Activated T-cell treated with anti-CD3 and anti-CD28 coated beads, Interleukin-2, amount 50 U/mL, for 24 hours (primary cell): ENCODE measurements at places on chromosomes 7 and 10.

DNA sequence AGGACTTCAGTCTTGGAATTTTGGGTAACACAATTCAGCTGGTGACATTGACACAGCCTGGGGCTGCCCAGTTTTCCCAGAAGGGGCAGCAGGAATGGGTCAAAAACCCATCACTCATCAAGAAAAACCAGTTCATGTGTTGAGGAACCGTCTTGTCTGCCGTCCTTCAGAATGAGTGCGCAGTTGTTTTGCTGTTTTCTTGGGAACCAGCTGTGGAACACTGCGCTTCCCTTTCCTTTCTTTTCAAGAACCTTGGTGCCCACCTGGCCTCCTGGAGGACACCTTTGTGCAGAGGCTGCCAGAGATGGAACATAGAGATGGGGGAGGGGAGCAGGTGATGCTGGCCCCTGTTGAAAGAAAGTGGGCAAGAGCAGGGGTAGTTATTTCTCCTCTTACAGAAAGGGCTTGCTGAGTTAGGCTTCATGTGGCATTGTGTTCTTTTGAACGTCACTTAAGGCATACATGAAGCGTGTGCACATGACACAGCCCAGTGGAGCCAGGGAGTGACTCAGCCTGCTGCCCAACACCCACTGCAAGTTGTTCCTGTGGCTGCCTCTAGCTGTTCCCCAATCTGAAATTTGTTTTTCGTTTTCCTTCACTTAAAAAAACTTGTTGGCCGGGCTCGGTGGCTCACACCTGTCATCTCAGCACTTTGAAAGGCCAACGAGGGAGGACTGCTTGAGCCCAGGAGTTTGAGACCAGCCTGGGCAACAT, 87.4 kb upstream of the TNS3 start:
- H3K36me3 ChIP-seq: no peaks in the 10 kb centered on the region
- H3K27me3 ChIP-seq: no peaks in the 10 kb centered on the region
- no peak overlapping the region for H3K27ac ChIP-seq
- H3K4me1 ChIP-seq: no peaks in the 10 kb centered on the region
- no peak overlapping the region for H3K4me3 ChIP-seq

DNA sequence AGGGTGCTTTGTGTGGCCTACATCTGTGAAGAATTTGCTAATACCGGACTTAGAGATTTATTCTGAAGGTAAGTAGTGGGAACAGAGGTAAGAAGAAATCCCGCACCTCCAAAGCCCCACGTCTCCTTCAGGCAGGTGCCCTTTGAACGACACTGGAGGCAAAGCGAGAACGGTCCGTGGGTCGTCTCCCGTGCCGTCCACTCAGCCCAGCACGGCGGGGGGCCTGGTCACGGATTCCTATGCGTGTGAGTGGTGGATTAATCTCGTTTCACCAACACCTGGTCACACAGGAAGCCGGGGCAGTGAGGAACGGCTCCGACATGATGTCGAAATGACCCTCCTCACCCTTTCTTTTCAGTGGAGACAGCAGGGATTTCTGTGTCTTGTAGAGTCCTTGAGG, 21.0 kb upstream of the ZFAND2A start:
- H3K4me1 ChIP-seq: peaks cover 11% of the 10 kb centered on the region
- no peak overlapping the region for H3K4me3 ChIP-seq
- peaks cover 53% of the 10 kb centered on the region for H3K27me3 ChIP-seq
- no peak overlapping the region for H3K27ac ChIP-seq
- H3K36me3 ChIP-seq: no peaks in the 10 kb centered on the region

- H3K36me3 ChIP-seq: no peaks in the 10 kb centered on the region
- H3K4me3 ChIP-seq: no peak overlapping the region
- peaks cover 13% of the 10 kb centered on the region for H3K27me3 ChIP-seq
- no peaks in the 10 kb centered on the region for H3K4me1 ChIP-seq
- H3K27ac ChIP-seq: no peak overlapping the region
- no peak for DNase-seq
Observed at GRCh38 chr7:107725138-107725740, 18.7 kb upstream of the CBLL1 start.

DNA sequence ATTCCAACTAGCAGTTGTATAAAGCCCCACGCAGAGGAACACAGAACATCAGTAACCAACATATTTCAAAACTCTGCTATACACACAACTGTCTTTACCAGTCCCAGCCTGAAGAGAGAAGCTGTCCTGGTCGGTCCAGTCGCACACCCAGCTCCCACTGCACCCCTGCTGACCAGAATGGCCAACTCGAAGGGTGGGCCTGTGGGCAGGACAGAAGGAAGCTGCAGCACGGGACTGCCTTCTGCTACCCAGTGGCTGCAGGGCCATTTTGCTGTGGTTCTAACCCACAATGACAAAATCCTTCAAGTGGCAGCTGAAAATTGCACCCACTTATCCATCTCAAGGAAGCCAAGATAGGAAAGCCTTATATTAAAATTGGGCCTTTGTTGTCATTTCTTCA, 48.2 kb downstream of the GSDME start:
- H3K4me1 ChIP-seq: no peaks in the 10 kb centered on the region
- H3K4me3 ChIP-seq: no peak overlapping the region
- DNase-seq: no peak
- H3K27me3 ChIP-seq: peaks cover 12% of the 10 kb centered on the region

- peaks cover 3% of the 10 kb centered on the region for H3K27me3 ChIP-seq
- DNase-seq: no peak
- no peaks in the 10 kb centered on the region for H3K36me3 ChIP-seq
Observed at GRCh38 chr7:16881844-16882243, at the start of gene AGR3. AGR3 (minus strand) TSS chr7:16881983; CDS start chr7:16878618, 3,365 bp downstream.

- no peak for DNase-seq
- H3K27ac ChIP-seq: no peak overlapping the region
- H3K36me3 ChIP-seq: no peaks in the 10 kb centered on the region
- H3K4me1 ChIP-seq: no peaks in the 10 kb centered on the region
- H3K27me3 ChIP-seq: peaks cover 7% of the 10 kb centered on the region
Observed at GRCh38 chr10:99854860-99855259, 72.4 kb downstream of the ABCC2 start.

DNA sequence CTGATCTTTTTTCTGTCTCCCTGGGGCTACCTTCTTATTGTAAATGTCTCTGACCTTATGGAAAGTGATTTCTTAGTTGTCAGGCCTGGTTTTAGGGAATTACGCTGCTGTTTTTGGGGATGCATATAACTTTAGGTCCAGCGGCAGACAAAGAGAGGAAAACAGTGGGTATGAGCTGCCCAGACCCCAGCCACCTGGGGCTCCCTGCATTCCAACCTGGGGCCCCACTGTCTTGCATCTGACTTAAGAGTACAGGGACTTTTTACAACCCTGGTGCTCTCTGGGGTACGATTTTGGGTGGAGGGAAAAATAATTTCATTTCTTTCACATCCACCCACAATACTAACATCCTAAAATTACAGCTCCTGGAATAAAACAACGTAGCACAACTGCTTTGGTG, 119.4 kb downstream of the PRPF18 start:
- DNase-seq: no peak
- H3K4me3 ChIP-seq: no peak overlapping the region
- H3K27ac ChIP-seq: no peak overlapping the region

DNA sequence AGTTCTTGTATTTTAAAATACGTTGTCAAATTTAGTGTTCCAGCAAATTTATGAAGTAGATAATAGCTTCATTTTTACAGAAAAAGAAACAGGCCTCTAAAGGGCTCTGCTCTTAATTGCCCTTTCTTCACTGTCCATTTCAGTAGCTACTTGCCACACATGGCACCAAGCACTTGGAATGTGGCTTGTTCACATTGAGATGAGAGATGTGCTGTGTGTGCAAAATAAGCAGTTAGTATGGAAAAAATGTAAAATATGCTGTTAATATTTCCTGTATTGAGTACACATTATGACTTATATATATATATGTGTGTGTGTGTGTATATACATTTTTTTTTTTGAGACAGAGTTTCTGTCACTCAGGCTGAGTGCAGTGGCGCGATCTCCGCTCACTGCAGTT, 19.5 kb downstream of the RBM33 start:
- no peak overlapping the region for H3K4me3 ChIP-seq
- no peaks in the 10 kb centered on the region for H3K27me3 ChIP-seq
- H3K36me3 ChIP-seq: peaks cover 63% of the 10 kb centered on the region
- no peak overlapping the region for H3K27ac ChIP-seq

- no peaks in the 10 kb centered on the region for H3K4me1 ChIP-seq
- no peak overlapping the region for H3K27ac ChIP-seq
- DNase-seq: no peak
- no peak overlapping the region for H3K4me3 ChIP-seq
- H3K36me3 ChIP-seq: no peaks in the 10 kb centered on the region
Observed at GRCh38 chr10:21385996-21386585, 139.4 kb downstream of the SKIDA1 start.

- peaks cover 49% of the 10 kb centered on the region for H3K27me3 ChIP-seq
- H3K4me3 ChIP-seq: no peak overlapping the region
- H3K36me3 ChIP-seq: no peaks in the 10 kb centered on the region
- peaks cover 3% of the 10 kb centered on the region for H3K4me1 ChIP-seq
Observed at GRCh38 chr7:64945503-64946175, 42.6 kb downstream of the ZNF273 start.

DNA sequence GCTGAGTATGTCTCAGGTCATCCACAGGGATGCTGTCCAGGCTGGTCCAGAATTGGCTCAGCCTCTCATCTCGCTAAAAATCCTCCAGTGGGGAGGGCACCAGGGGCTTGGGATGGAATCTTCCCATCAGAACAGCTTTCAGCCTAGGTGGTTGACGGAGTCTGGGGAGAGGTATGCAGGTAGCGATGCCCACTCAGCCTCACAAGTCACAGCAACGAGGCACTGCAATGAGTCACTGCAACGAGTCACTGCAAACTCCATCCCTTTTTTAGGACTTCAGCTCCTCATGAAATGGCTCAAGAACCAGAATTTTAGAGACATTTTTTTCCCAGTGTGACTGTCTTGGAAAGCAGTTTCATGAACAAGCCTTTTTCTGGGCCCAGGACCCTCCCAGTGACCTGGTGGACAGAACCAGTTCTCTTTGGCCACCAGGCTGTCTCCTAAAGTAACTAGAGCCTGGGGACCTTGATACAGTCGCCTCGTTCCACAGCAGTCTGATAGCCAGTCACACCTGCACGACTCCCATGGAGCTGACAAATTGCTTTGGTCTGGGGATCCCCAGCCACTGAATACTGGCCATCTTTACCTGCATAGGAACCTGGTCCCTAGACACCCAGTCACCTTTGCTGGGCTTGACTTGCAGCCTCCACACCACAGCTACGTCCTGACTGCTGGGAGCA, 41.3 kb upstream of the PPP2R2D start:
- peak; percentile 19 for DNase-seq
- no peaks in the 10 kb centered on the region for H3K36me3 ChIP-seq
- H3K27me3 ChIP-seq: peaks cover 21% of the 10 kb centered on the region
- H3K27ac ChIP-seq: no peak overlapping the region
- no peak overlapping the region for H3K4me3 ChIP-seq

- no peaks in the 10 kb centered on the region for H3K4me1 ChIP-seq
- H3K27me3 ChIP-seq: no peaks in the 10 kb centered on the region
- H3K4me3 ChIP-seq: no peak overlapping the region
Observed at GRCh38 chr7:18667466-18667865, 171.9 kb downstream of the HDAC9 start.

- no peak overlapping the region for H3K4me3 ChIP-seq
- no peak for DNase-seq
- H3K4me1 ChIP-seq: no peaks in the 10 kb centered on the region
- no peaks in the 10 kb centered on the region for H3K27me3 ChIP-seq
- no peaks in the 10 kb centered on the region for H3K36me3 ChIP-seq
- H3K27ac ChIP-seq: no peak overlapping the region
Observed at GRCh38 chr7:42476255-42476654, 239.2 kb upstream of the GLI3 start.

DNA sequence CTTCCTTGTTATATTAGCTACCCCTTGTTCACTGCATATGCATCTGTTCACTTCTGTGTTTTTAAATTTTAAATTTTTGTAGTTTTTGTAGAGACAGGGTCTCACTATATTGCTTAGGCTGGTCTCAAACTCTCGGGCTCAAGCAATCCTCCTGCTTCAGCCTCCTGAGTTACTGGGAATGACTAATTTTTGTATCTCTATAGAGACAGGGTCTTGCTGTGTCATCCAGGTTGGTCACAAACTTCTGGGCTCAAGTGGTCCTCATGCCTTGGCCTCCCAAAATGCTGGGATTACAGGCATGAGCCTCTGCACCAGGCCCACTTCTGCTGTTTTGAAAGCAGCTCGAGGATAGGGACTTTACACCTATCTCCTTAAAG, 64.6 kb downstream of the PRTFDC1 start:
- no peak overlapping the region for H3K4me3 ChIP-seq
- DNase-seq: no peak
- H3K4me1 ChIP-seq: peaks cover 46% of the 10 kb centered on the region
- no peaks in the 10 kb centered on the region for H3K27me3 ChIP-seq
- H3K36me3 ChIP-seq: peaks cover 5% of the 10 kb centered on the region

DNA sequence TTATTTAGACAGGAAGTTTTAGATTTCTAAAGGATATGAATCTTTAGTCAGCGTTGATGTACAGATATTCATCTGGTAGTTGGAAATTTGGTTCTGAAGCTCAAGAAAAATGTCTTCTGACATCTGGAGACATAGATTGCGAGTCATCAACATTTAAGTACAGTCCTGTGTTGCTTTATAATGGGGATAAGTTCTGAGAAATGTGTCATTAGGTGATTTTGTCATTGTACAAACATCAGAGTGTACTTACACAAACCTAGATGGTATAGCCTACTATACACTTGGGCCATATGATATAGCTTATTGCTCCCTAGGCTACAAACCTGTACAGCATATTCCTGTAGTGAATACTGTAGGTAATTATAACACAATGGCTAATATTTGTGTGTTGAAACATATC, 49.6 kb upstream of the UBN2 start:
- H3K27ac ChIP-seq: no peak overlapping the region
- H3K4me1 ChIP-seq: no peaks in the 10 kb centered on the region
- H3K27me3 ChIP-seq: no peaks in the 10 kb centered on the region

- no peak for DNase-seq
- no peaks in the 10 kb centered on the region for H3K27me3 ChIP-seq
- H3K27ac ChIP-seq: no peak overlapping the region
- H3K4me3 ChIP-seq: no peak overlapping the region
- H3K4me1 ChIP-seq: peaks cover 10% of the 10 kb centered on the region
- peaks cover 35% of the 10 kb centered on the region for H3K36me3 ChIP-seq
Observed at GRCh38 chr10:89404104-89405047, 10.0 kb upstream of the IFIT5 start.

- H3K4me1 ChIP-seq: no peaks in the 10 kb centered on the region
- no peak for DNase-seq
- H3K27me3 ChIP-seq: peaks cover 10% of the 10 kb centered on the region
- H3K27ac ChIP-seq: no peak overlapping the region
- H3K4me3 ChIP-seq: no peak overlapping the region
Observed at GRCh38 chr7:55265836-55266642, 99.1 kb upstream of the LANCL2 start.
